Brain pericyte (primary cell): ENCODE measurements at places on chromosomes 3 and 15.

DNA sequence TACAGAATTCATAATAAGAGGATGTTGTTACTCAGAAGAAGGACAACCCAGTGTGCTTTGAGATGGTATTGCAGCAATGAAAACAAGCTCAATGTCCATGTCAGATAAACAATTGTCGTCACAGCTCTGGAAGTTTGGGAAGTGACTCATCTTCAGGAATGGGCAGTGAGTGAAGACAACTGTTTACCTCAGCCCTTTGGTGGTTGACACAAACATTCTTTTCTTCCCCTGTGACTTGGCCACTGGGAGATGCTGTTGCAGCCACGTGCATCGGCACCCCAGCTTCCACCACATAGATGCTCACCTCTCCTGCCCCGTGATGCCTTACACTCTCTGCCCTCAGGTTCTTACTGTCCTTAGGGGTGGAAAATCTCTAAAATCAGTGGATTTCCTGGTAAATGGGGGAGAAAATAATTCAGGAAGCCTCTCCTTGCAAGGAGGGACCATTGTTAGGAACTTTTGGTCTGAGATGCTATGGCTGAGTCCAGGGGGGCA lies 114.1 kb upstream of the GALNT15 start:
- peak; percentile 88 for DNase-seq

DNA sequence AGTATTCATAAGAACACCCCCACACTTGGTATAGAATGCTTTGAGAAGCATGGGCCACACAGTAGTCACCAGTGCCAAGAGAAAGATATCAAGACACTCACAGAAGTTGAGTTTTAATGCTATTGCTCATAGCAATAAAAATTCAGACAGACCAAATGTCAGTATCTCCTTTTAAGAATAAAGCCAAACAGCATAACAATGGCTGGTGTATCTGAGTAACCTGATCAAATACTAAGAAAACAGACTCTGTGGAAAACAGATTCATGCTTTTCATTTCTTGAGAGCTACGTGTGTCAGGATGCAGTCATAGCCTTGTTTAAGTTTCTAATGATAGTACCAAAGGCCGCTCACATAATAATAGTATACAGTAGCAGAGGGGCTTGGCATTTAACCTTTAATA lies 778.5 kb downstream of the MECOM start:
- no peak for DNase-seq

GRCh38 chr3:62876064-62876463 lies 848 bp upstream of the CADPS start:
- no peak for DNase-seq

- DNase-seq = no peak
These were observed 22.0 kb downstream of the LINGO1 start for GRCh38 chr15:77610731-77611130.

GRCh38 chr15:91456251-91456718 lies 356.2 kb downstream of the SV2B start:
- peak; percentile 53 for DNase-seq

DNA sequence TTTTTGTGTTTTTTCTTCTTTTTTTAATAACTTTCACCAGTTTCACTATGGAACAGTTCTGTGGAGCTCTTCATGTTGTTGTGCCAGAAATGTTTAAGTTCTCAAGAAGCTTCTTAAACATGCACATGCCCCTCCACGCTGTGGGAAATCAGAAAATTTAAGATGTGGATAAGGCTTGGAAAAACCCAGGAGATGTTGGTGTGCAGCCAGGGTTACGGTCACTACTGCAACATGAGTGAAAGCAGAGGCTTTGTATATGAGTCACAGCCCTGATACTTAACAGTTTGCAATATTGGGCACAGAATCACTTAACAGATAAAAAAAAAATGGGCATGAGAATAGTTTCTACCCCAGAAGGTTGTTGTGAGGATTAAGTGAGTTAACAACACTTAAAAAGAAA lies 399.9 kb downstream of the LRTM1 start:
- DNase-seq = no peak

DNA sequence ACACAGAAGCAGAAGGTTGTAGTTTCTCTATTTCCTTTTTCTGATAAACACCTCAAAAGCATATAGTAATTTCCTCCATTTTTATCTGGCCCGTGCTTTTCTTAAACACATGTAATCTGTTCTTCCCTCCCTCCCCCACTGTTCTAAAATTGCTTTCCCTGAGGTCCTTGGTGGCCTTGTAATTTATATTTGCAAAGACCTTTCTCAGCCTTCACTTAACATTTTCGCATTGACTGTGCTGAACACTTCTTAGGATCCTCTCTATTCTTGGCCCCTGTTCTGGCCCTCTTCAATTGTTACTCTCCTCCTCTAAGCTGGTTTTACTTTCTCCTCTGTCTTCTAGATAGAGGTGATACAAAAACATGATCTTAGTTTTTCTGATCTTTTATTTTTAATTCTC lies 28.3 kb downstream of the GAP43 start:
- DNase-seq = no peak
